HS-27A (cell line): ENCODE measurements at places on chromosomes 2 and 18.

- DNase-seq, result no peak
Observed at GRCh38 chr2:129751409-129751808, 228.1 kb upstream of the RAB6C start.

DNA sequence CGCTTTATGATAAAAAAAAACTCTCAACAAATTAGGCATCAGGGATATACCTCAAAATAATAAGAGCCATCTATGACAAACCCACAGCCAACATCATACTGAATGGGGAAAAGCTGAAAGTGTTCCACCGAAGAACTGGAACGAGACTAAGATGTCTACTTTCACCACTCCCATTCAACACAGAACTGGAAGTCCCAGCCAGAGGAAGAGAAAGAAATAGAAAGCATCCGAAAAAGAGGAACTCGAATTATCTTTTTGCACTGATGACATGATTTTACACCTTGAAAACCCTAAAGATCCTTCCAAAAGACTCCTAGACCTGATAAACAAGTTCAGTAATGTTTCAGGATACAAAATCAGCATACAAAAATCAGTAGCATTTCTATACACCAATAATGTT is 121.6 kb downstream of the ZRANB3 start:
- no peak for DNase-seq

- no peak for DNase-seq
Observed at GRCh38 chr2:155662224-155662623, 670.3 kb downstream of the NR4A2 start.

- DNase-seq, result no peak
Observed at GRCh38 chr2:84085562-84085961, 373.5 kb downstream of the SUCLG1 start.

DNA sequence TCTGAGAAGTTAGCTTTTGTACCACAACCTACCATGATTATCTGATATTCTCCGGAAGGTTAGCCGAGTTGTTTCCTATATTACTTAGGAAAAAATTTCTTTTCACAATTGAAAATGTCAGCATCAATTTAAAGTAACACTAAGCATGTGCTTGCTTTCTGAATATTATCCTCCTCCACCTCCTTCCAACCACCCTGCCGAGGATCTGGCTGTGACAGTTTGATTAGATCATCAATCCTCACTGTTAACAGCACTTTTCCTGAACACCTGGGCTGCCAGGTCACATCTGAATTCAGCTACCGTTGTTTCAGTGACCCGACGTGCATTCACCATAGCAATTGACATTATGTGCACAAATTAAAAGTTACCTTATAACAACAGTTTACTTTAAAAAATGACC is 207.0 kb downstream of the ZNF407 start:
- no peak for DNase-seq

DNA sequence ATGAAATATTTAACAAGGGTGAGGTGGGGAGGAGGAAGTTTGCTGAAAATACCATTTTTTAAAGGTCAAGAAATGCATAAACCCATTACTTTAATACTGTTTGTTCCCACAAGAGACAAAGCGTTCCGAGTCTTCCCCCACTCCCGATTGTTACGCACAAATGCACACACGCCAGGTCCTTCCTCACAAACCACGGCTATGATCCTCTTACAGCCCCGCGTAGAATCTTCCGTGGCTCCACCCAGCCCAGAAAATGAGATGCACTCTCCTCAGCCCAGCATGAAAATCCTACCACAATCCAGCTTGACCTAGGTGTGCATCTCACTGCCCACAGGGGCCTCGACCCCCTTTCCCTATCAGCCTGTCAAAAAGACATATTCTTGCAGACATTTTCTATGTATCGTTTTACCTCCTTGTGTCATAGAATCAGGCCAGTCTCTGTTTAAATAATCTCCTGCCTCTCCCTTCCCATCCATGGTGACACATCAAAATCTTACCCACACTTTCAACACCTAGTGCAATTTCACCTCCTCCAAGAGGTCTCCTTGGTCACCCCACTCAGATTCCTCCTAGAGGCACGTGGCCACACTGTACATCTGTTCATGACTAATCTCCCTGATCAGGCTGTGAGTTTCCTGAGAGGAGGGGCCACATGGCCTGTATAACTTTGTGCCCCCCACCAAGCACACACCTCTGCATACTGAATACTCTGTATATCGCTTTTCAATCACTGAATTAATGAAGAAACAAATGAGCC is 491.0 kb upstream of the KLHL29 start:
- no peak for DNase-seq

GRCh38 chr2:213868526-213868925 is 542.3 kb upstream of the VWC2L start:
- no peak for DNase-seq
